ENCODE measurements at places on chromosomes 1 and 21.

DNA sequence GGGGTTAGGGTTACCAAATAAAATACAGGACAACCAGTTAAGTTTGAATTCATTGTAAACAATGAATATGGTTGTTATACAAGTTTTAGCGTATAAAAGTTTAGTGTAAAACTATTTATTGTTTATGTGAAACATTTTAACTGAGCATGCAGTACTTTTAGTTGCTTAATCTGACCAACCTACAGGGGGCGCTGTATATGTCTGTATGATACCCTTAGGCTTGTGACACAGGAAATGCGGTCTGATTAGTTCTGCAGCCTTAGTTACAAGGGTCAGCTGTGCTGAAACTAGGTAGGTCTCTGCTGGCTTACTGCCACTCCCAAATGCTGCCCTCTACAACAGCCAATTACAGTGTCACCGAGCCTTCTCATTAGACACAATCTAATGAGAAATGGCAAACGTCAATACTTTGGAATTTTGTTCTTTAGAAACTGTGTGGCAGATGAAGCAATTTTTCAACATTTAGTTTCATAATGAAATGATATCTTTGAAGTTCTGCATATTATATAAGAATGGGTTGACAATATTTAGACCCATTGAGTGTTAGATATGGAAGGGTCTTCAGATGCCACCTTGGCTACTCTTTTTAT lies 56.2 kb downstream of the NTNG1 start:
- no peak for DNase-seq

DNA sequence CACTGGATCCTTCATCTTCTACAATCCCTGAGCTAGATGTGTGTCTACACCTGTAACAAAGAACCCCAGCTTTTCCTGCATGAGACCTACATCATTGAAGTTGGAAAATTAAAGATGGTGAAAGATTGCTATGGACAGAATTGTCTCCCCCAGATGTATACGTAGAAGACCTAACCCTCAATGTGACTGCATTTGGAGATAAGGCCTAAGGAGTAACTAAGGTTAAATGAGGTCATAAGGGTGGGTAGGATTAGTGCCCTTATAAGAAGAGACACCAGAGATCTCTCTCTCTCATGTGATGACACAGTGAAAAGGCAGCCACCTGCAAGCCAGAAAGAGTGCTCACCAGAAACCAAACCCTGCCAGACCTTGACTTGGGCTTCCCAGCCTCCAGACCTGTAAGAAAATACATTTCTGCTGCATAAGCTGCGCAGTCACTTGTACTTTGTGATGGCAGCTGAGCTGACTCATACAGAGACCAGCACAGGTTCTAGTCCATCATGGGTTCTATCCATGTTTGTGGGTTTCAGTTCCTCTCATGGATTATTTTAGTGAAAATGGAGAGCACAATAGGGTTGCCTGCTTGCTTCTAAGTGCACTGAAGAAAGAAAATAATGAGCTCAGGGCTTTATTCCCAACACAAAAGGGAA lies 180.8 kb downstream of the TPR start:
- DNase-seq = no peak

DNA sequence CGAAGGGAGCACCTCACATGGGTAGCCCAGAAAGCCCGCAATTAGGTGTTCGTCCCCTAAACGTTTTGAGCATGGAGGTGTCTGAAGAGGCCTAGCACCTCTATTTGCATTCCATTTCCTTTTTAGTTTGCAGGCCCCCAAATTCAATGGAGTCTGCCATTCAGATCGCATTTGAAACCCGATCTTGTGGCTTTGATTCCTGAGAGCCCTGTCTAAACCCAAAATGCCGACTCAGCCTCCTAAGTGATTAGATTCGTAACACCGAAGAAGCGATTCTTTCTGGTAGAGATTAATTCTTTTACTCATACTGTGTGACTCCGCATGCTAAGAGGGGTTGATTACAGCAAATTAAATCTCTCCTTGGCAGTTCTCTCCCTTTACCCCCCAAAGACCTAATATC lies 415.2 kb upstream of the KAZN start:
- DNase-seq = no peak

DNA sequence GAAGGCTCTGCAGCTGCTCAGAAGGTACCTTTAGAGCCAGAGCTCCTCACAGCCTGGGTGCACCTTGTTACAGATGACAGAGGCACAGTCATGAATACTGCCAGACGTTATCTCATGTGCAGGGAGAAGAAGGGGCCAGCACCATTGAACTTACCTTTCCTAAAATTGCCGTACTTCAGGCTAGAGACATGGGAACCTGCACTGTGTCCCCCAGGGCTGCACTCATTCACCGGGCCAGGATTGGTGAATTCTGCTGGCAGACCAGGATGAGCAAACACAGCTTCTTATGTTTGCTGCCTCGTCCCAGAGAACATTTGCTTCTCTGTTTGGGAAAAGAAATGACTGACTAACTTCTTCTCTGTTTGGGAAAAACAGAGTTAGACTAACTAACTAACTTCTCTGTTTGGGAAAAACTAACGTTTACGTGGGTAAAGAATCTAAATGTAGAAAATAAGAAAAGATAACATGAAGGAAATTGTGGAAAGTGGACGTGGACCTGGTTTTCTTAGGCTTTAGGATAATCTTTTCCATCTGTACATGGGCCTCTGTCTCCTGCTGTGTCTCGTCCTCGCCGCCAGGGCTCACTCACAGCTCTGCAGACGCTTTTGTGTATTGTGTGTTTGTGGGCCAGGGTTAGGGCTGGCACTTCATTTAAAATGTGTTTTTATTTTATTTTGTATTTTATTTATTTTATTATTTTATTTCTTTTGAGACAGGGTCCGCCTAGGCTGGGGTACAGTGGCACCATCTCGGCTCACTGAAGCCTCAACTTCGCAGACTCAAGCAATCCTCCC lies 9.9 kb downstream of the OBSCN start:
- DNase-seq = no peak

DNA sequence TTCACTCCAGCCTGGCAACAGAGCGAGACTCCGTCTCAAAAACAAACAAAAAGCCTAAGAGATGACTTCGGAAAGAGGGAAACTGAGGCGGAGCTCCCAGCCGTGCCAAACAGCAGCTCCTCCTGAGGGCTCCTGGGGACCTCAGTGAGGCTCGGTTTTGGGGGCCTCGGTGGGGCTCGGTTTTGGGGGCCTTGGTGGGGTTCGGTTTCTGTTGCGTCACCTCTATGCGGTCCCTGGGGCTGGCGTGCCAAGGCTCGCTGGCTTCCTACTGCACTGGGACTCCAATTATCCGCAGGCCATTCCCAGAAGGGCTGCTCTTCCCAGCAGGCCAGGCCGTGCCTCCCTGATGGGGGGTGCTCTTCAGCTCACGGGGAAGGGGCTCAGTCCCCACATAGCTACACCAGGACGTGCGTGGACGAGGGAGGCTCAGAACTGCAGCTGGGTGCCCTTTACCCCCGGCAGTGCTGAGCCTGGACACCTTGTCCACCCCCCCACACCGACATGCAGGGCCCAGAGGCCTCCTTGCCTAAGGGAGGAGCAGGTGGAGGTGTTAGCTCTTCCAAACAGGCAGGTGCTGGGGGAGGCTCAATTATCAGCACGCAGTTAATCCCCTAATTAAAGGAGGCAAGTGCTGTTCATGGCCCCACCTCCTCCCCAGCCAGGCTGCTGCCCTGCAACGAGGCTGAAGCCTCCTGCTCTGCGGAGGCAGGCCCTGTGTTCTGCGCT lies 5.1 kb upstream of the C1orf159 start:
- DNase-seq = no peak

GRCh38 chr1:5615076-5615475 lies 377.1 kb downstream of the NPHP4 start:
- DNase-seq = no peak

- DNase-seq = no peak
These were observed 54.7 kb upstream of the IFFO2 start for GRCh38 chr1:19010995-19011844.

- DNase-seq = no peak
These were observed 843 bp downstream of the DIP2A start for GRCh38 chr21:46459356-46460112.

DNA sequence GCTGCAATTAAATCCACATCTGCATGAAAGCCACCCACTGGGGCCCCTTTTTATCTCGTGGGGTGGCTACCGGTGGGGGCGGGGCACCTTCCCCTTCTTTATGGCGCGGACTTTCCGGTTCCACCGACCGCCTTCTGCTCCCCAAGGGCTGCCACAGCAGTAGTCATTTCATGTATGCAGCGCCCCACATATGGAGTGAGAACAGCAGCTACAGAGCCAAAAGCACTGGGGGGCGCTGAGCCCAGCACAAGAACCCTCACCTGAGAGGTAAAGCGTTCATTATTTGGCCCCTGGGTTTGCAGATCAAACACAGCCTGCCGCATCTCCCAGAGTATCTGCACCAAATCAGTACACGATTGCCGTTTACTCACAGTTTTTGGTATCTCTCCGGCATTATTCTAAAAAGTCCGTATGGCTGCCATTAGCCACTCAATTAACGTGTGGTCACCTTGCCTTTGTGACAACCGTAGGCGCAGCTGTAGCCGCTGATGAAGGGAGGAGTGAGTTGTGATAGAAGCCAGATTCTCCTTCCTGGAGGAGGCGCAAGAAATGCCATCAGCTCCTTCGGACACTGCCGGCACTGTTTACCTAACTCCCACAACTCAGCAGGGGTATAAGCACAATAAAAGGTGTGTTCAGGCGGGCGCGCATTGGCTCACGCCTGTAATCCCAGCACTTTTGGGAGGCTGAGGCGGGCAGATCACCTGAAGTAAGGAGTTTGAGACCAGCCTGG lies 30.4 kb upstream of the CR2 start:
- DNase-seq = no peak

GRCh38 chr21:31659286-31659535 lies 282 bp upstream of the SOD1 start:
- no peak for DNase-seq

GRCh38 chr1:162210196-162210595 lies 140.7 kb downstream of the NOS1AP start:
- no peak for DNase-seq

GRCh38 chr1:54987919-54988705 lies 7.7 kb downstream of the TMEM61 start:
- peak; percentile 10 for DNase-seq

- no peak for DNase-seq
These were observed 30.5 kb downstream of the HEYL start for GRCh38 chr1:39608921-39609320.

- DNase-seq = no peak
These were observed 259.2 kb downstream of the MATN1 start for GRCh38 chr1:30464187-30464617.

DNA sequence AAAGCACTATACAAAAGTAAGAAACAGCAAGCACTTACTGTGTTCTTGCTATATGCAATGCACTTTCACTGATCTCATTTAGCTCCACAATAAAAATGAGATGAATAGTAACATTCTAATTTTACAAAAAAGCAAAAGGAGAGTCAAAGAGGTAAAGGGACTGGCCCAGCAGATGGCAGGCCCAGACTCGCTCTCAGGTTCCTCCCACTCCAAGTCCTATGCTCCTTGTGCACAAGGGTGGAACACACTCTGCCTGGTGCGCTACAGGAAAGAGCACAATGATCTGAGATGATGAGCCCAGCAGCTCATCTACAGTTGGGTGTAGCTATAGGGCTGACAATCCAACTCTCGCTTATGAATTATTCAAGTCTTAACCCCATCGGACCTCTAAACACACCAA lies 94.1 kb upstream of the LYST start:
- DNase-seq = peak; percentile 34

DNA sequence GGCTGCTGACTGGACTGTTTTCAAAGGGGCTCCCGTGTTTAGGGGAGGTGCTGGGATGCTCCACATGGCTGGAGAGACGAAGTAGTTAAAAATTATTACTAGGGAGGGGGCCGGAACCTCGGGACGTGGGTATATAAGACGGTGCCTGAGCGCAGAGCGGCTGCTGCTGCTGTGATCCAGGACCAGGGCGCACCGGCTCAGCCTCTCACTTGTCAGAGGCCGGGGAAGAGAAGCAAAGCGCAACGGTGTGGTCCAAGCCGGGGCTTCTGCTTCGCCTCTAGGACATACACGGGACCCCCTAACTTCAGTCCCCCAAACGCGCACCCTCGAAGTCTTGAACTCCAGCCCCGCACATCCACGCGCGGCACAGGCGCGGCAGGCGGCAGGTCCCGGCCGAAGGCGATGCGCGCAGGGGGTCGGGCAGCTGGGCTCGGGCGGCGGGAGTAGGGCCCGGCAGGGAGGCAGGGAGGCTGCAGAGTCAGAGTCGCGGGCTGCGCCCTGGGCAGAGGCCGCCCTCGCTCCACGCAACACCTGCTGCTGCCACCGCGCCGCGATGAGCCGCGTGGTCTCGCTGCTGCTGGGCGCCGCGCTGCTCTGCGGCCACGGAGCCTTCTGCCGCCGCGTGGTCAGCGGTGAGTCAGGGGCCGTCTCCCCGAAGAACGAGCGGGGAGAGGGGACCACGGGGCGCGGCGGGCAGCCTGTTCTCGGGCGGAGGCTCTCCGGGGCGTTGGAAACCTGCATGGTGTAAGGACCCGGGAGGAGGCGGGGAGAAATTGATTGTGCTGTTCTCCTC lies at the start of gene CHODL:
Gene CHODL (plus strand): TSS at position 163 of the 793 bp plus-strand sequence. CDS start 391 bp downstream, at position 554.
- DNase-seq = peak; percentile 66

GRCh38 chr1:23224739-23225648 lies 7.7 kb upstream of the HTR1D start:
- DNase-seq = no peak

DNA sequence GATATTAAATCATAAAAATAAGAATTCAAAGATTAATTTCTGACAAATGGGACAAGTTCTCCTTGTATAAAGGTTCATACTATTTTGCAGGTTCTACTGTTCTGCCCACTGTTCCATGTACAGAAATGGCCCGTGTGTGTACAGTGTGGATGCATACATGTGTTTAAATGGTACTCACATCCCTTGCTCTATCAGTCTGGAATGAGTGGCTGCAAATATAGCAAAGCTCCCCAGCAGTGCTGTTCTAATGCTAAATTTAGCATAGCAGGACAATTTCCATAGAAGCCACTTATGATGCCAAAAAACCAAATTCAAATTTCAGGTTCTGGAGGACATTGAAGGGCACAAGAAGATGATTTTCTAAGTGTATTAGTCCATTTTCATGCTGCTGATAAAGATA lies 9.4 kb upstream of the SEC16B start:
- no peak for DNase-seq

GRCh38 chr1:158124999-158125398 lies 55.7 kb upstream of the CD1D start:
- DNase-seq = peak; percentile 64

- DNase-seq = peak; percentile 13
These were observed 97.7 kb downstream of the TMEM53 start for GRCh38 chr1:44576456-44577150.

GRCh38 chr1:86994061-86994460 lies 79.6 kb downstream of the HS2ST1 start:
- DNase-seq = no peak

All from NCI-H345 (cell line).